Subcutaneous preadipocyte (primary cell): ENCODE measurements at places on chromosomes 11 and 22. TPM values are rescaled to one million over a fixed set of nuclear protein-coding genes. Genes with fewer than 3 reads are reported as not detected.

The C11orf91 gene
- 0.20 TPM in 1 of 2 replicates, not detected in the other for total RNA-seq

The SLC17A6 gene
- not detected in 2 replicates for total RNA-seq

The DEFB131B gene
- not detected in 2 replicates for total RNA-seq

The LRRC4C gene
- total RNA-seq, result not detected in 2 replicates

The CNGA4 gene
- total RNA-seq, result 0.37 TPM in 1 of 2 replicates, not detected in the other

The PDGFD gene
- 0.39 and 1.5 TPM in 2 replicates for total RNA-seq

The KRTAP5-9 gene
- not detected in 2 replicates for total RNA-seq

The GTF2H1 gene
- total RNA-seq, result 76.8 and 80.9 TPM in 2 replicates

The CRYBB2 gene
- not detected in 2 replicates for total RNA-seq

The CARNS1 gene
- under 0.01 TPM in 2 replicates for total RNA-seq

The CD59 gene
- total RNA-seq, result 257 and 365 TPM in 2 replicates

The OR52H1 gene
- total RNA-seq, result not detected in 2 replicates

The DEUP1 gene
- not detected in 2 replicates for total RNA-seq

The TMEM25 gene
- total RNA-seq, result 0.73 and 1.2 TPM in 2 replicates

The PANX2 gene
- total RNA-seq, result under 0.01 and 0.37 TPM in 2 replicates
